ENCODE measurements at places on chromosomes 3 and 15.
A peak's percentile ranks its signal among the peaks of the same experiment; 100 is the strongest.

GRCh38 chr15:48936666-48937065 lies 27.1 kb downstream of the SHC4 start:
- DNase-seq: no peak

DNA sequence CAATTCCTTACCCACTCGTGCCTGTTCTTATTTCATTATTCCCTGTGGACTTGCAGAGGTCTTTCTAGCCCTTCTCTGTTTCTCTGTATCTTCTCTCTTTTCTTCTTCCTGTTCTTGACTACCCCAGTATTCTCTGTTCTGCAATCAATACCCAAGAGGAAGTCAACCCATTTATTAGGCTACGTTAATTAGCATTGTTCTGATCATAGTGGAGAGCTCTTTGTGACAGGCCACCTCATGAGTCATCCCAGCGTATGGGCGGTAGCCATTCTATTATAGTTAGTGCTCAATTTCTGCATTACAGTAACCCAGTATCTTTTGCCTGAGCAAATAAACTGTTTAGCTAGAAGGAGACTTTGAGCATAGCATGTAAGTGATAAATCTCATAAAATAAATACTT lies 259.5 kb upstream of the GRM7 start:
- no peak for DNase-seq

DNA sequence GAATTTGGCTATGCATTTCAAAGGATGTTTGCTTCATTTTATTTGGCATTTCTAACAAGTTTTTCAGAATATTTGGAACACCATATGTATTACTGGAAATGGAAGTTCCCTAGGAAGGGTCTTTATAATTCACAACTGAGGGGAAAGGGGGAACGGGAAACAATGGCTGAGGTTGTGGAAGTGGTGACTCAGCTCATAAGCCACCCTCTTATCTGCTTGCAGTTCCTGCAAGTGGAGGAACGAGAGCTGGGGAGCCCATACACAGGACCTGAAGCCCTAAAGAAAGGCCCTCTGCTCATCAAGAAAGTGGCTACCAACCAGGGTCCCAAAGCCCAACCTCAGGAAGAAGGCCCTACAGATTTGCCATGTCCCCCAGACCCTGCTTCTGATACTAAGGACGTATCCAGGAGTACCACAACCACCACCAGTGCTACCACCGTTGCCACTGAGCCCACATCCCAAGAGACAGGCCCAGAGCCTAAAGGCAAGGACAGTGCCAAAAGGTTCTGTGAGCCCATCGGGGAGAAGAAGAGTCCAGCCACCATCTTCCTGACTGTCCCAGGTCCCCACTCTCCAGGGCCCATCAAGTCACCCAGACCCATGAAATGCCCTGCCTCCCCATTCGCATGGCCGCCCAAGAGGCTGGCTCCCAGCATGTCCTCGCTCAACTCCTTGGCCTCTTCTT lies 37.9 kb downstream of the ESYT3 start:
- DNase-seq: no peak

GRCh38 chr3:193911784-193912340 lies 224.1 kb upstream of the HES1 start:
- no peak for DNase-seq

- no peak for DNase-seq
Measured at GRCh38 chr15:78880813-78881212, 8.1 kb downstream of the MORF4L1 start.

DNA sequence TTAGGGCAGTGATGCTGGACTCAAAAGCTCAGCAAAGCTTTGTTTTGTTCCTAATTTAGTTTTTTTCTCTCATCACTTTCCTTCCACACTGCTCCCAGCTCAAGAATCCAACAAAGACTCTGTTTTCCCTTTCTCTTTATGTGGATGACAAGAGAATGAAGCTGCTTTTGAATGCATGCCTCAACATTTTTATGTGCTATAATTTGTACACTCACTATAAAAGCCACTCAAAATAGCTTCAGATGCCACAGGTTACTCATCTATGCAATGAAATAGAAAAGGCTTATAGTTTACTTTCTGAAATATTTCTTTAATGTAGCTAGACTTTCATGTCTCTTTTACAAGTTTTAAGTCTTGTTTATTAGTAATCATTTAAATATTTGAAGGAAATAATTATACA lies 714.9 kb downstream of the OTOL1 start:
- no peak for DNase-seq

DNA sequence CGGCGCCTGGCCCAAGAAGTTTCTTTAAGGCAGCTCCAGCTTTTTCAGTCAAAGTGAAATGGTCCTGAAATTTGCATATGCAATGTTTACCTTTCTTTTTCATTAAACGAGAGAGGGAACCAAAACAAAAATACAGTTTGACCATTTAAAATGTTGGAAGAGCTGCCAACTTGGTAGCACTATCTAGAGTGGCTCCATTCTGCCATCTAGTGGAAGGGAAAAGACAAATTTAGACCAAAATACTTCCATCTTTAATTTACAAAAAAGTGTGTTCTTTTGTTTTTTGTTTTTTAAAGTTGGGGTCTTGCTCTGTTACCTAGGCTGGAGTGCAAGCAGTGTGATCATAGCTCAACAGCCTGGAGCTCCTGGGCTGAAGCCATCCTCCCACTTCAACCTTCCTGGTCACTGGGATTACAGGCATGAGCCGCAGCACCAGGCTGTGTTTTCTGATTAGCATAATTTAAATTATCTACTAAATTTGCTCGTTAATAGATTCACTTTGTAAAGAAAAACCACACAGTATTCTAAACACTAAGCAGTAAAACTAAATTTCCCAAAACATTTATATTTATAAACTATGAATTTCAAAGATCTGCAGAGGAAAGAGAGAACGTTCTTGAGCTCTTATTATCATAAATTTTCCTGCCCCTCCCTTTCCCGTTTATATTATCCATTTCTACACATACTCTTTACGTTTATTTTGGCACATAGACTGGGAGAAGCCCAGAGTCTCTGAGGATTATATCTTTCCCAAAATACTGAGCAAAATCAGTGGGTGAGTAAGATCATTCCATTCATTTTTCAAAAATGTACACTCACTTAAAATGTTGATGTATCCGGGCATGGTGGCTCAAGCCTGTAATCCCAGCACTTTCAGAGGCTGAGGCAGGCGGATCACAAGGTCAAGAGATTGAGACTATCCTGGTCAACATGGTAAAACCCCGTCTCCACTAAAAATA lies 15.4 kb upstream of the RFC4 start:
- DNase-seq: peak; percentile 20

DNA sequence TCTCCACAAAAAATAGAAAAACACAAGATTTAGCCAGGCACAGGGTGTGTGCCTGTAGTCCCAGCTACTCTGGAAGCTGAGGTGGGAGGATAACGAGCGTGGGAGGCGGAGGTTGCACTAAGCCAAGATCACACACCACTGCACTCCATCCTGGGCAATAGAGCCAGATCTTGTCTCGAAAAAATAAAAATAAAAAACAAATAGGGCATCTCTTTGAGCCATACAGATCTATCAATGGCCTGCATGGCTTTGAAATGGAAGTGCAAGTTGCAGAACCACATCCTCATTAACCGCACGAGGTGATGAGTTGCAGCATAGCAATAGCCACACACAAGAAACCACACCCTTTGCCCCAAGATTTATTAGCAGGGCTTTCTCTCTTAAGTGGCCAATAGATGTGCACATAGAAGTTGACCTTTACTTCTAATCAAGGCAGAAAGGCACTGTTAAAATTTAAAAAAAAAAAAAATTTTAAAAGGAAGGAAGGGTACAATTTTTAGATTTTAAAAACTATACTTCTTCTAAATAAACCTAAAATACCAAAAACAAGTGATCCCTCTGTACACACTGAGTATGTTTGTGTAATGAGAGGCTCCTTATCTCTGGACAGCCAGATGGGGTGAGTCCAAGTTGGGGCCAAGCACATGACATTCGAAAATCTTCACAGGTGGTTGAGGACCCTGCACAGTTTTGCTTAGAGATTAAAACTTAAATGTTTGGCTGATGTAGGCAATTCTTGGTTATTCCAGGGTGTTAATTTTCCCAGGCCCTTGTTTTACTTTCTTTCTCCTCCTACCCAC lies 53.4 kb downstream of the FILIP1L start:
- DNase-seq: no peak
